ENCODE measurements at places on chromosomes 1 and 21. TPM values are rescaled to one million over a fixed set of nuclear protein-coding genes. Genes with fewer than 3 reads are reported as not detected.

The OSCP1 gene
- polyA plus RNA-seq = 4.1 TPM

The PGLYRP4 gene
- 3.3 TPM for polyA plus RNA-seq

The OLIG2 gene
- polyA plus RNA-seq = not detected

The LCE1C gene
- polyA plus RNA-seq = 0.32 TPM

The WDR64 gene
- polyA plus RNA-seq = not detected

The PCP4 gene
- polyA plus RNA-seq = 42.3 TPM

The FCRL3 gene
- 0.05 TPM for polyA plus RNA-seq

The GNAT2 gene
- polyA plus RNA-seq = not detected

The AMY2B gene
- polyA plus RNA-seq = 16.2 TPM

The RERE gene
- 14.0 TPM for polyA plus RNA-seq

The TSPEAR gene
- polyA plus RNA-seq = 0.04 TPM

The NUP210L gene
- polyA plus RNA-seq = 0.02 TPM

The KRTAP21-2 gene
- not detected for polyA plus RNA-seq

The KRTAP10-8 gene
- not detected for polyA plus RNA-seq

The C1orf116 gene
- polyA plus RNA-seq = 72.9 TPM

The JAM2 gene
- 3.8 TPM for polyA plus RNA-seq

The AMY2A gene
- polyA plus RNA-seq = not detected

The USH2A gene
- polyA plus RNA-seq = under 0.01 TPM

The S100A2 gene
- polyA plus RNA-seq = 2,831 TPM

The SLC30A7 gene
- 2.2 TPM for polyA plus RNA-seq

The LCE3D gene
- polyA plus RNA-seq = 3.6 TPM

The PAQR6 gene
- 7.7 TPM for polyA plus RNA-seq

The ADORA1 gene
- 0.26 TPM for polyA plus RNA-seq

The PTPN22 gene
- 0.76 TPM for polyA plus RNA-seq

The CDK18 gene
- 3.5 TPM for polyA plus RNA-seq

The HIPK1 gene
- polyA plus RNA-seq = 14.5 TPM

The WNT9A gene
- polyA plus RNA-seq = 3.6 TPM

The ESPN gene
- polyA plus RNA-seq = 46.5 TPM

The COX20 gene
- 59.8 TPM for polyA plus RNA-seq

The MEX3A gene
- polyA plus RNA-seq = 0.59 TPM

The YBEY gene
- polyA plus RNA-seq = 11.9 TPM

The G0S2 gene
- polyA plus RNA-seq = 5.1 TPM

The DNALI1 gene
- 1.3 TPM for polyA plus RNA-seq

The NHLH2 gene
- 1.8 TPM for polyA plus RNA-seq

The MROH7 gene
- 0.80 TPM for polyA plus RNA-seq

Data from esophagus (tissue), 2 donors.